ENCODE measurements at places on chromosomes 13 and 19.

DNA sequence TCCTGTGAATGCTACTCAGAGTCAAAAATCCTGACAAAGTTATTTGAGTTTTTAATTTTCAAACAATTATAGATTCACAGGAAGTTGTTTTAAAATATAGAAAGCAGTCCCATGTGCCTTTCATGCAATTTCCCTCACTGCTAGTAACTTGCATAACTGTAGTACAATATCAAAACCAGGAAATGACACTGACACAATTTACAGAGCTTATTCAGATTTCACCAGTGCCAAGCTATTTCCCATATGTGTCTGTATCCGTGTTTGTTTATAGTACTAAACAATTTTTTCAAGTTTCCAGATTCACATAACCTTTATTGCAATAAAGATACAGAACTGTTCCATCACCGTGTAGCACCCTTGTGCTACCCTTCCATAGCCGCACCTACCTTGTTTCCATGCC is 934.6 kb downstream of the PCDH17 start:
- no peak for DNase-seq

- DNase-seq: no peak
These were observed 1210.2 kb upstream of the ATXN8OS start for GRCh38 chr13:68897331-68897928.

DNA sequence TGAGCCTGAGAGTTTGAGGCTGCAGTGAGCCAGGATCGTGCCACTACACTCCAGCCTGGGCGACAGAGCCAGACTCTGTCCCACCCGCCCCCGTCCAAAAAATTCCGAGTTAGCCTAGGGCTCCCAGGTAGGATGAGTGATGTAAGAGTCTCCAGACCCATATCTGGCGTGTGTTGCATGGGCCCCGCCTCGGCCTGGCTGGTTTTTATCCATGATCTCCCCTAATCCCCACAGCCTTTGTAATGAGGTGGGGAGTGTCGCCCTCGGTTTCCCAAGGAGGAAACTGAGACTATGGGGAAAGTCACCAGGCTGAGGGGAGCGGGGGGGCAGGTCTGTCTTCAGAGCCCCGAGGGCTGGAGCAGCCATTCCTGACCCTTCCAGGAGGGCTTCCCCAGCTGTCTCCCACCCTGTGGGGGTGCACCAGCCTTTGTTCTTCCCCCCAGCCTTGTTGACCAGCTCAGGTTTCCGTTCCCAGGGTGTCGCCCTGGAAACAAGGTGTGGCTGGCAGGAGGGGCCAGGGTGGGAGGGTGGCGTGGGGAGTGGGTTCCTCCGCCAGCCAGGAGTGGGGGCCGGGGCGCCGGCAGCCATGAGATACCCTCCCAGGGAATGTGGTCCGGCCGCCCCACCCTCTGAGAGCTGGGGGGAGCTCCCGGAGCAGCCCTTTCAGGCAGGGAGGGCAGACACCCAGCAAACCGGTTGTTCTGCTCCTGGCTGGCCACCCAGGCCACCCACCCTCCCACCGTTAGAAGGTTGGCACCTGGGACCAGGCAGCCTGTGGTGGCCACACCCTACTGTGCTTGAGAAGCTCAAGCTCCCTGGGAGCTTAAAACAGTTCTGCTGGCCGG is 11.5 kb downstream of the MYH14 start:
- peak; percentile 73 for DNase-seq

- no peak for DNase-seq
These were observed 5.9 kb downstream of the SLITRK5 start for GRCh38 chr13:87677043-87677495.

- peak; percentile 64 for DNase-seq
These were observed 565.1 kb downstream of the LIG4 start for GRCh38 chr13:107650081-107650701.

GRCh38 chr19:58010507-58010906 is 7.9 kb upstream of the ZNF606 start:
- peak; percentile 24 for DNase-seq

DNA sequence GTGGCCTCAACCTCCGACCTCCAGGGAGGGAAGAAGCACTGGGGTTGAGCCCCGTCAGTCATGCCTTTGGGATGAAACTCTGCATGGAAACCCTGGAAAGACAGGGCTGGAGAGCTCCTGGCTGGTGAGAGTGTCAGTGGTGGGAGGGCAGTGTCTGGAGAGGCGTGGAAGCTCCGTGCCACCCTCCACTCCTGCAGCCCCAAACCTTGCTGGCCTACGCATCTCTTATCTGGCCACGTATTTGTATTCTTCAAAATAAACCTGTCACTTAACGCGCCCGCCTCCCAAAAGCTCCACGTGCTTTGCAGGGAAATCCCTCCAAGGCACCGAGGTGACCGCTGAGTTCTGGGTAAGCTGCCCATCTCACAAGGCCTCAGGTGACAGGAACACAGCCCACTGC is 84.3 kb downstream of the TEX29 start:
- DNase-seq: no peak
